ENCODE measurements at places on chromosomes 5 and 9.

GRCh38 chr5:80885396-80886000, 74.7 kb upstream of the RASGRF2 start:
- no peaks in the 10 kb centered on the region for H3K27me3 ChIP-seq
- no peak overlapping the region for H3K27ac ChIP-seq
- no peaks in the 10 kb centered on the region for H3K36me3 ChIP-seq

DNA sequence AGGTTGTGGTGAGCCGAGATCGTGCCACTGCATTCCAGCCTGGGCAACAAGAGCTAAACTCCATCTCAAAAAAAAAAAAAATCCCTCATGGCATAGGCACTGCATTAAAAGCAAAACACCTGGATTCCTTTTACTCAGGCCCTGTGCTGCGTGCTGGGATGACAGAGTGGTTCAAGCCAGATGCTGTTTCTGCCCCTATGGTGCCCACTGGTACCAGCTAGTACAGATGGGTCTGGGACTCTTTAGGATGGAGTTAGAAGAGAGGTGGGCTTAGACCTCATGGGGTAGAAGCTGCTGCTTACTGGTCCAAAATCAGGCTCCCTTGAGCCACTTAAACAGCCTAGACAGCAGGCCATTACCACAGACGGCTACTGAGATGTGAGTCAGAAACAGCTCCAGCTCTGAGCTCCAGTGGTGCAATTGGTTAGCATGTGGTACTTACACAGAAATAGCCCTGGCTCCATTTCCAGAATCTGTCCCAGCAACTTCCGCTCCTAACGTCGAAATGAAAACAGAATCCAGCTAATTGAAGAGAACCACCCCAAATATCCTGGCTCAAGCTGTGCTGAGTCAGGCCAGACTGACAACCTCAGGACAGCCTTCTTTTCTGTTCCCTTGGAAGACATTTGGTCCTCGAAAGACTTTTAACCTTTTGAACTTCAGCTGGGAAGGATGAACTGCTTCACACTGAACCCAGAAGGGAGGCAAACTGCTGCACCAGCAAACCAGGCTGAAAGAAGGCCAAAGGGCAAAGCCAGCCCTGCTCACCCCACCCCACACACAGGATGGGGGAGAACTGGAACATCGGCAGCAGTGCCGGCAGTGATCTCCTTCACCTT, 15.5 kb downstream of the C5orf15 start:
- H3K27ac ChIP-seq, result no peak overlapping the region
- no peak overlapping the region for H3K4me3 ChIP-seq
- H3K4me1 ChIP-seq, result no peaks in the 10 kb centered on the region
- no peaks in the 10 kb centered on the region for H3K36me3 ChIP-seq

DNA sequence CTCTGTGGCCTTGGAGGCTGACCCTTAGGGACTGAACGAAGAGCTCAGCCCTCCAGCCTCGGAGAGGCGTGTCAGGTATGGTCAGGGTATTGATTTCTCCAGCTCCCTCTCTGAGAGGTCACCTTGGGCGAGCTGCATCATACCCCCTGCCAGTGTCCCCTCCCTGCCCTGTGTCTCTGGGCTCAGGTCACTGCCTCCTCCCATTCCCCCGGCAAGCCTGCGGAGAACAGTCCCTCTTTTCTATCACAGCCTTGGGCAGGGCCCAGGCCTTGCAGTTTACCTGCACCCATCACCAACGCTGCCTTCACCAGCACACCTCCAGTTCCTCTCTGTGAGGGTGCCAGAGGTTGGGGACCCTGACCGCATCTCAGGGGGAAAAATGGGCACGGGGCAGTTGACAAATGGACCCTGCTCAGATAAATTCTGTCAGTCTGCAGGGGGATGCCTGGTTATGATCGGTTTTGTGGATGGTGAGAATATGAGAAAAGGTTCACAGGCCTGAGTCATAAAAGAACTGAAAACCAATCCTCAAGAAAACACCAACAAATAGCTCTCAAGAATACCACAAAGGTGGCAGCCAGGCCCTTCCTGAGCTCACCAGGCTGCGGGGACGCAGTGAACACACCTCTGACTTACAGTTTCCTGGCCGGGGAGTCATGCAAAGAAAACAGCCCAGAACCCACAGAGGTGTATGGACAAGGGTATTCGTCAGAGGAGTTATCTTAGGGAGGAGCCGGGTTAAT, 24.7 kb upstream of the RXRA start:
- H3K4me1 ChIP-seq, result no peaks in the 10 kb centered on the region
- no peaks in the 10 kb centered on the region for H3K36me3 ChIP-seq
- no peak overlapping the region for H3K4me3 ChIP-seq
- H3K27ac ChIP-seq, result no peak overlapping the region

DNA sequence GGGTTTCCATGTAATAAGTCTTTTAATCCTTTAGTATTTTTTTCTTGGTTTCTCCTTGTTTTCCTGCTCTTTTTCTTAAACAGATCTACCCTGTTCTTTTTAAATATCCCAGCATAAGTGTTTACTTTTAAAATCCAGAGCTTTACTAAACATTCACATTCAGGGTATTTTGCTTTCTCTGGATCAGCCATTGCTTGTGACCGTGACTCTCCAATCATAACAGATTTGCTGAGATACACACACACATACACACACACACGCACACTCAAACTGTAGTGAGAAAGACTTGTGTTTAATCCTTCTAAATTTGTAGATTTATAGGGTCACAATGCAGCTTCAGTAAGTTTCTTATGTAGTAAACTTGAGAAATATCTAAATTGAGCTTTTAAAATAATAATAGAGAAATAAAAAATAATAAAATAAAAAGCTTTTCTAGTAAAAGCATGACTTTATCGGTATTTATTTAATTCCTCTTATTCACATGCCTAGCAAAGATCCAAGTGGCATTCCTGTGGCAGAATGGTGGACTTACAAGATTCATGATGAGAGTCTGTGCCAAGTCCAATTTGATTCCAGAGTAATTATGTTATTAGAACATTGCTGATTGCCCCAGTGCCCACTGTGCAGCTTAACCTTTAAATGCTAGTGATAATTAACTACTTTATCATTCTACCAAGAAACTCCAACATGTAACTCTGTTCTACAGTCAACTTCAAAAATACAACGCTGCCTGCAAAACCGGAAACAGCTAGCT, 129.0 kb downstream of the TLE4 start:
- DNase-seq, result no peak
- H3K4me1 ChIP-seq, result no peaks in the 10 kb centered on the region
- H3K27ac ChIP-seq, result no peak overlapping the region
- H3K4me3 ChIP-seq, result no peak overlapping the region
- no peaks in the 10 kb centered on the region for H3K36me3 ChIP-seq

DNA sequence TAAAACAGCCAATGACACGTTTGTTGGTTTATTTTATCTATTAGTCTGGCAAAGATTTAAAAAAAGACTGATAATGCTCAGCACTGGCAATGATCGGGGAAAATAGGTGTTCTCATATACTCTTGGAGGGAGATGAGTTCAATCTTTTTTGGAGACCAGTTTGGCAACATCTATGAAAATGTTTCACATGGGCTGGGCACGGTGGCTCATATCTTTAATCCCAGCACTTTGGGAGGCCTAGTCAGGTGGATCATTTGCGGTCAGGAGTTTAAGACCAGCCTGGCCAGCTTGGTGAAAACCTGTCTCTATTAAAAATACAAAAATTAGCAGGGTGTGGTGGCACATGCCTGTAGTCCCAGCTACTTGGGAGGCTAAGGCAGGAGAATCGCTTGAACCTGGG, 6.8 kb upstream of the ANKRD31 start:
- no peak overlapping the region for H3K27ac ChIP-seq
- DNase-seq, result no peak
- no peaks in the 10 kb centered on the region for H3K27me3 ChIP-seq
- H3K36me3 ChIP-seq, result no peaks in the 10 kb centered on the region

- no peak for DNase-seq
- H3K27ac ChIP-seq, result no peak overlapping the region
- no peaks in the 10 kb centered on the region for H3K36me3 ChIP-seq
- H3K4me3 ChIP-seq, result no peak overlapping the region
- no peaks in the 10 kb centered on the region for H3K27me3 ChIP-seq
Observed at GRCh38 chr5:21654-22233, 70.2 kb upstream of the PLEKHG4B start.

- H3K27me3 ChIP-seq, result no peaks in the 10 kb centered on the region
- DNase-seq, result no peak
- no peaks in the 10 kb centered on the region for H3K4me1 ChIP-seq
- H3K27ac ChIP-seq, result no peak overlapping the region
- no peak overlapping the region for H3K4me3 ChIP-seq
- H3K36me3 ChIP-seq, result no peaks in the 10 kb centered on the region
Observed at GRCh38 chr5:55520117-55520839, 14.5 kb downstream of the PLPP1 start.

All from iPS DF 6.9 (cell line).